ENCODE measurements at places on chromosomes 1 and 21.

GRCh38 chr1:169802888-169803287, 8.2 kb upstream of the METTL18 start:
- no peak for DNase-seq

GRCh38 chr1:67429528-67430357, 459 bp downstream of the SERBP1 start:
- DNase-seq, result peak; percentile 72

DNA sequence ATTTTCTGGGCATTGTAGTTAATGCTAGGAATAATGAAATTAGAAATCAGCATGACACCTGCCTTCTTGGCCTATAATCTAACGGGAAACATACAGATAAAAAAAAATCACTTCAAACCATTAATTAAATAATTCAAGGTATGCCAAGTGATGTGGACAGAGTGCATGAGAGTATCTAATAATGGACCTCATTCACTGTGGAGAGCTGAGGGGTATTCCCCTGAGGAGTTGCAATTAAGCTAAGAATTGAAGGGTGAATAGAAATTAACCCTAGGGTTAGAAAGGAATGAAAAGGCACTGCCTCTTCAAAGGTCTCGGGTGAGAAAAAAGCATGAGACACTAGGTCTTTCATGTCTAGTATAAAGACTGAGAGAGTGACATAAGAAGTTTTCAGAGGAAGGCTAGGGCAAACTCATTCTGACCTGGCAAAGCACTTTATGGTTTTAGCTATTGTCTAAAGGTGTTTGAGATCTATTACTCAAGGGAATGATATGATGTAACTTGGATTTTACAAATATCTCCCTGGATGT, 466.1 kb downstream of the KCNT2 start:
- no peak for DNase-seq

DNA sequence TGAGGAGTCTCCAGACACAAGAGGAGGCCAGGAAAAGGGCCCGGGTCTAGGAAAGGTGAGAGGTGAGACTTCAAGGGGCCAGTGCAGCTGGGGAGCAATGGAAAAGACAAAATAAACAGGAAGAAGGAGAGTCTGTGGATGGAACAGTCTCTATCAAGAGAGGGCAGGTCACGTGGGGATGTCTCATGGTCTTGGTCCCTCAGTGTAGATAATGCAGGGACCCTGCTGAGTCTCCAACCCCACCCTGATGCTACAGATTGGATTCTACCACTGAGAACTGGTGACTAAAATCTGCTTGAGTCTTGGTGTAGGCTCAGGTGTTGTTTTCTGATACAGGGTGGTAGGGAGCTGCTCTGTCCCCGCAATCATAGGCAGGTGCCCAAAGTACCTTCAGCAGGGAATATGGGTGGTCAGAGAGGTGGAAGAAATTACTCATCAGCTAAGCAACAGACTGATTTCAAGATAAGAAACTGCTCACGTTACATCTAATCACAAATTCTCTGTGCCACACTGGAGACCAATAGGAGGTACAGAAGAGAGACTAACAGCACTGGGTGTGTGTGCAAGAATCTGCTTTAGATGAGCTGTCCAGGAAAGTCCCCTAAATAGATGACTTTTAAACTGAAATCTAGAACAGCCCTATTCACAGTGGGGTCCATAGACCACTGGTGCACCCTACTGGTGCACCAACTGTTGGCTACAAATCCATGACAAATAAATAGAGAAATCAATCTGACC, 101.5 kb upstream of the TLR5 start:
- peak; percentile 57 for DNase-seq

DNA sequence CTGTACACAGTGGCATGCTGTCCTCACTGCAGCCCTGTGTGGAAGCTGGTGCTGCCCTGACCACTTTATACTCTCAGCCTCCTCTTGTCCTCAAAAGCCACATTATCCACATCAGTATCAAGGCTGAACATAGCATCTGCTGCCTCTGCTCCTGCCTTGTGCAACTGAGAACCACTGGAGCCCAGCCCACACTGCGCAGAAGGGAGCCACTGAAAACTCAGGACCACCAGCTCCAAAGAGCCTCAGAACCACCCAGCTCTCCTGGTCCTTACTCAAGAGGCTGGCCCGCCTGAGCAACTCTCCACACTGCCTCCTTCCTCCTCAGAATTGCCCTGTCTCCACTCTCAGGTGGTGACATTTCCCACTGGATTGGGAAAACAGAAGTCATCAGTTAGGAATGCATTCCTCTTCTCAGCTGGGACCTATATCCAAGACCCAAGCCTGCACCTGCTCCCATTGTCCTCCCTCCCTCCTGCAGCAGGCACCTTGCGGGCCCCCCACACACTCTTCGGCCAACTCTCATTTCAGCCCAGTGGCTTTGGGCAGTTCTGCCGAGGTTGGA, 7.0 kb upstream of the KISS1 start:
- no peak for DNase-seq

DNA sequence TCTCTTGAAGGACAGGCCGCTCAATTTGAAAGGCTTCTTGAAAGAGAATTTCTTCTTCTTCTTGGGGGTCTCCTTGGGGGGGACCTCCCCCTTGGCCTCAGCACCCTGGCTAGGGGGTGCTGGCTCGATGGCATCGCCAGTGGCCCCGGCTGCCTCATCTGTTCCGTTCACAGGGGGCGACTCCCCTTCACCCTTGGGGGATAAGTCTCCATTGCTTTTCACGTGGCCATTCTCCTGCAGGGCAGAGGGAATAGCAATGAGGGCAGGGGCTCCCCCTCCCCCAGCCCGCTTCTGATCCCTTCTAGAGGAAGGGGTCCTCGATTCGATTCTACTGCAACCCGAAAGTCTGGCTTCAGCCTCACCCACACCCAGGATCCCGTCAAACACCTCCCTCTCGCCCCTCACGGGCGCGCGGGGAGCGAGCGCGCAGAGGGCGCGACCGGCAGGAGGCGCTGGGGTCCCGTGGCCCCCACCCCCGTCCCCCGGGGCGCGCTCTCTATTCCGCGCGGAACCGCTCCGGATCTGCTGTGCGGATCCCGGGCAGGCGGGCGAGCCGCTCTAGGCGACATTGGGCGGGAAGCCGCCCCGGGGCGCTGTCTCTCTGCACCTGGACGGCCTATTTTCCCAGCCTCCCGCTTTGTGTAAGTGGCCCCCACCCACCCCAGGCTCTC, 1.0 kb downstream of the MARCKSL1 start:
- peak; percentile 82 for DNase-seq

- DNase-seq, result no peak
Measured at GRCh38 chr1:44408212-44408582, 3.1 kb downstream of the RNF220 start.

GRCh38 chr1:91036894-91037829, 15.3 kb upstream of the ZNF644 start:
- DNase-seq, result no peak

GRCh38 chr1:62232871-62233278, 38.2 kb downstream of the L1TD1 start:
- no peak for DNase-seq

- DNase-seq, result no peak
Measured at GRCh38 chr1:48790397-48790796, 13.7 kb upstream of the BEND5 start.

GRCh38 chr1:116347696-116348095, 25.3 kb upstream of the ATP1A1 start:
- DNase-seq, result no peak

All from Karpas-422 (cell line).